ENCODE measurements at places on chromosomes 7 and 10.

DNA sequence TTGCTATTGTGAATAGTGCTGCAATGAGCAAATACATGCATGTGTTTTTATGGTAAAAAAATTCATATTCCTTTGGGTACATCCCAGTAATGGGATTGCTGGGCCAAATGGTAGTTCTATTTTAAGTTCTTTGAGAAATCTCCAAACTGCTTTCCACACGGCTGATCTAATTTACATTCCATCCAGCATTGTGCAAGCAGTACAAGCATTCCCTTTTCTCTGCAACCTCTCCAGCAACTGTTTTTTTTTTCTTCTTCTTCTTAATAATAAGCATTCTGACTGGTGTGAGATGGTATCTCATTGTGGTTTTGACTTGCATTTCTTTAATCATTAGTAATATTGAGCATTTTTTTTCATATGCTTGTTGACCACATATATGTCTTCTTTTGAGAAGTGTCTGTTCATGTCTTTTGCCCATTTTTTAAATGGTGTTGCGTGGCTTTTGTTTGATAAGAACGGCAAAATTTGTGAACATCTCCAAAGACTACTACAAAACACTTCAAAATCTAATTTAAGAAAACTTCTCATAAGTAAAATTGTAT lies 136.1 kb upstream of the MYO3A start:
- no peak for DNase-seq

DNA sequence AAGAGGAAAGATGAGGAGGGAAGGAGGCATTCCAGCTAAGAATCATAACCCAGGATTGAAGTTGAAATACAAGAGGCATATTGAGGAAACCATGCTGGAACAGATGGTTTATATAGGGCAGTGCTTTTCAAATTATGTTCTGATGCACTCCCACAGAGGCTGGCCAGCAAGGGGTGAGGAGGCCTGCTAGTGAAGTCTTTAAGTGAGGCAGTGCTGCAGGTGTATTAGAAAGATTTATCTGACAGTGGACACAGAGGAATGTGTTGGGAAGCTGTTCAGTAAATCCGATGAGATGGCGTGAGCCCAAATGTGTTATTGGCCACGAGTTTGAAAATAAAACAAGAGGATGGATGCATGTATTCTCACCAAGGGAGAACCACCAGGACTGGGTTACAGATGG lies 28.6 kb downstream of the REEP3 start:
- DNase-seq, result no peak

GRCh38 chr10:21424459-21424861 lies 101.0 kb downstream of the SKIDA1 start:
- DNase-seq, result peak; percentile 41

- no peak for DNase-seq
Measured at GRCh38 chr10:118072840-118073239, 26.1 kb upstream of the RAB11FIP2 start.

DNA sequence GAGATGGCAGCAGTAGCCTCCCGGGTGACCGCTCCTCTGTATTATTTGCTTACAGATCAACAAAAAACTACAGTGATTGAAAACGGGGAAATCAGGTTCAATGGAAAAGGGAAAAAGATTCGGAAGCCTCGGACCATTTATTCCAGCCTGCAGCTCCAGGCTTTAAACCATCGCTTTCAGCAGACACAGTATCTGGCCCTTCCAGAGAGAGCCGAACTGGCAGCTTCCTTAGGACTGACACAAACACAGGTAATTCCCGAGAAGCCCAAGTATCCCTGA lies 2.2 kb downstream of the DLX6 start:
- DNase-seq, result no peak

- DNase-seq, result no peak
Measured at GRCh38 chr10:49798275-49798674, 36.2 kb upstream of the OGDHL start.

- no peak for DNase-seq
Measured at GRCh38 chr10:69491611-69492010, 40.3 kb downstream of the TSPAN15 start.

- DNase-seq, result peak; percentile 13
Measured at GRCh38 chr7:80833289-80834268, 85.3 kb downstream of the SEMA3C start.

- no peak for DNase-seq
Measured at GRCh38 chr7:46755120-46756034, 826.5 kb downstream of the TNS3 start.

- DNase-seq, result no peak
Measured at GRCh38 chr7:80182630-80183276, 48.1 kb downstream of the GNAI1 start.

GRCh38 chr10:48384699-48384982 lies 78.2 kb downstream of the MAPK8 start:
- no peak for DNase-seq

- DNase-seq, result no peak
Measured at GRCh38 chr10:67487199-67487598, 208.8 kb downstream of the CTNNA3 start.

- no peak for DNase-seq
Measured at GRCh38 chr10:102668326-102669107, 24.2 kb downstream of the TRIM8 start.

GRCh38 chr10:12639996-12640944 lies 290.9 kb downstream of the CAMK1D start:
- DNase-seq, result no peak

DNA sequence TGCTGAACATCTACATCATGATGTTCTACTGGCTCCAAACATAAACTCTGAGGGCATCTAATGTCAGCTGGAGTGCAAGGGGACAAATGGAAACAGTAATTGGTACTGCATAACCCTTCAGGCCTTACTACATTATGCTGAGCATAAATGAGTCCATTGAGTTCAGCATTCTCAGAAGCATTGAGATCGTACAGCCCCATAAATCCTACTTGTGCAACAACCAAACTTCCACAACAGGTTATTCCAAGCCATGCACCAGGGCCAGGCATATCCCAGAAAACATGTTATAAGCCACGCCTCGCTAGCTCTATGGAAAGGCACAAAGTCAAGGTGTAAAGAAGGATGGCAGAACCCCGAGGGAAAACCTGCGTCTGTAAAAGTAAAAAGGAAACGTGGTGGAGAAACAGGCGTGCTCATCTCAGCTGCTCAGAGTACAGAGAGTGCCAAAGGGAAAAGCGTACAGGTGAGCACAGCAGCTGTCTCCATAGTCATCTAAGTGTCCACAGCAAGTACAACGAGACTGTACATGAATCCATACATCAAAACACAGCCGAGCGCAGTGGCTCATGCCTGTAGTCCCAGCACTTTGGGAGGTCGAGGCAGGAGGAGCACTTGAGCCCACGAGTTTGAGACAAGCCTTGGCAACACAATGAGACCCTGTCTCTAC lies 124.6 kb downstream of the PARD3 start:
- DNase-seq, result no peak

GRCh38 chr10:46255801-46256747 lies 30.7 kb upstream of the ANTXRL start:
- peak; percentile 67 for DNase-seq

GRCh38 chr10:104296687-104297436 lies 27.9 kb downstream of the GSTO2 start:
- no peak for DNase-seq

- no peak for DNase-seq
Measured at GRCh38 chr7:34739651-34740300, 81.8 kb downstream of the NPSR1 start.

DNA sequence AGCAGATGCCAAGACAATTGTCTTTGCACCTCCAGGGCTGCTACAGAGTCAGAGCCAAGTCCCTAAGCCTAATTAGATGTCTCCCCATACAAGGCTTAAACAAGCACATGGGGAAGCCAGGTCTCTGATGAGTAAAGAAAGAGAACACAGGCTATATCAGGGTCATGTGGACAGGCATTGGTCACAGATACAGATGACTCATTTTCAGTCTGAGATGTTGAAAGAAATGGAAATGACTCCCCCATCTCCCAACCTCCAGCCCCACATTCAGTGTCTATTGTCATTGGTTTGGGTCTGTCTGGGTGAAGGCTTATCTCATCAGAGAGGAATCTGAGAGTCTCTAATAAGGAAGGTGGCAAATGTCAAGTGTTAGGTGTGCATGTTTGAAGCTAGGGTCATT lies 290.1 kb upstream of the KIAA1217 start:
- DNase-seq, result no peak

DNA sequence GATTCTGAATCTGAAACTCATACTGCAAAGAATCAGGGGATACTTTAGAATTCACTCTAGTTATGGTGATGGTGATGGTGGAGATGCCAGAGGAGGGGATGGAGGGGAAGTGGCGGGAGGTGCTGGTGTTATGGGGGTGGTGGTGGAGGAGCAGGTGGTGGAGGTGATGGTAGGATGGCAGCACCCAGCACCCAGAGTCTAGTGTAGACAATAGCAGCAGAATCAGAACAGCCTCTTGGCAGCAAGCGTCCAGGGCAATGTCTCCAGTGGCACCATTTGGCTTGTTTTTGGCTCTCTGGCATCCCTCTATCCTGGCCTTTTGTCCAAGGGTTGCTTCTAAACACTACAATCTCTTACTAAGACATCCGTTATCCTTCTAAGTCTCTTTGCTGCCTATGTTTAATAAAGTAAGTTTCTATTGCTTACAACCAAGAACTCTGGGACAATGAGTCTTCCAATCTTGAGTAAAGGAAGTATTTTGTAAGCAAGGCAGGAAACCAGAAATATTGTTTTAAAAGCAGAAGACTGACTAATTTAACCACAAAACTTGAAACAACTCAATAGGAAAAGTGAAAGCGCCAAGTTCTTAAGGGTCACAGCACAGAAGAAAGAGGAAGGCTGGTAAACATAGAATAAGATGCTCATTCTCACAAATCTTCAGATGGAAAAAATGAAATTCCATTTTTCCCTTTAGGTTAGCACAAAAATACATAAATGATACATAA lies 42.4 kb upstream of the GDF10 start:
- DNase-seq, result peak; percentile 41

- DNase-seq, result no peak
Measured at GRCh38 chr7:150848561-150849115, 3.7 kb upstream of the AOC1 start.

DNA sequence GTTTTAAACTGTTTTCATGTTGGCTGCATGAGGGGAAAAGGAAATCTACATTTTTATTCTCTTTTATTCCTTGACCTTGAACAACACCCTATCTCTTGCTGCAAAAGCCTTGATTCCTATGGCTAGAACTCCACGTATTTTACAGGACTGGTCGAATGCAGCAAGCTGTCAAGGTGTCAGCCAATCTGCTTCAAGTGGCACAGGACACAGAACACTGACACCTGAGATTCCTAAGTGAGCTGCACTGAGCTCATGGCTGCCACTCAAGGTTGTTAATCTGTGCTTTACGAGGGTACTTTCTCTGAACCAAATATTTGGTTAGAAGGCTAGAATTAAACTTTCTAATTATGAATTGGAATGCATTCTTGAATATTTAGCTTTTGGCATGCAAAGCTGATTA lies 349.7 kb upstream of the COBL start:
- no peak for DNase-seq

DNA sequence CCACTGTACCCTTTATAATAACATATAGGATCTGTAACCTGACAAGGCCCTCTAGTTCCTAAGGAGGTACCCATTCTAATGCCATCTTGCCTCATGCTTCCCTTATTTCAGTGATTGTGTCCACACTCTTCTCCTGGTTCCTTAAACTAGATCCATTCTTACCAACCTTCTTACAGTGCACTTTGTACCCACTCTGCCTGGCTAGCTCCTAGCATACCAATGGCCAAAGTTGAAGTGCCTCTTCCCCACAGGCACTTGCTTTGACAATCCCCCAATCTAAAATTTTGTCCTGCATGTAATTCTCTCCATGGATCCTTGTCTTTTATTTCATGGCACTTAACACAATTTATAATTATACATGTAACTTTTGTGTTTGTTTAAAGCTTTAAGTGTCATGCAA lies 40.9 kb downstream of the CCDC71L start:
- DNase-seq, result no peak

DNA sequence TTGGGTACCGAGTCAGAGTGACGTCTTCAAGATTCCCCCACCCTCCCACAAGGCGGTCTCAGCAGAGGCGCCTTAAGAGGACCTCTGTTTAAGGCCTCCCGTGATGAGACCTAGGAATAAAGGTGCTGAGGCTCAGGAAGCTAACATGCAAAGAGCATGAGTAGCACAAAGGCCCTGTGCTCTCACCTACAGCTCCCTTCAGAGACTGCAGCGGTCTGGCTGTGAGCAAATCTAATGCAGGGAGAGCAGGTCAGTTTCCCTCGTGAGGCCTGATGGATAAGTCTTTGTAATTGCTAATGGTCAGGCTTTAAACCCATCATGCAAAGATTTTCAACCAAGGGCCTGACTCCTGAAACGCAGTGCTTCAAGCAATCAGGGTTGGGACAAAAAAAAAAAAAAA lies 909.3 kb upstream of the GHITM start:
- no peak for DNase-seq

Data from AG20443 (cell line).